A673 (cell line): ENCODE measurements at places on chromosomes 5 and 9. TPM values are rescaled to one million over a fixed set of nuclear protein-coding genes. Genes with fewer than 3 reads are reported as not detected.

Gene IL9
- total RNA-seq = not detected in 2 replicates

Gene ALDOB
- not detected in 2 replicates for total RNA-seq

Gene PTPDC1
- 3.5 and 5.1 TPM in 2 replicates for total RNA-seq

Gene SPINK6
- not detected in 2 replicates for total RNA-seq

Gene DMRT3
- total RNA-seq = not detected in 2 replicates

Gene ADRA1B
- not detected in 2 replicates for total RNA-seq

Gene PDE6A
- 0.39 and 0.49 TPM in 2 replicates for total RNA-seq

Gene GRM6
- not detected in 2 replicates for total RNA-seq

Gene POU5F2
- 0.73 and 0.87 TPM in 2 replicates for total RNA-seq

Gene SLC24A2
- total RNA-seq = not detected in 2 replicates

Gene TMOD1
- 0.09 and 0.24 TPM in 2 replicates for total RNA-seq

Gene TXNDC8
- total RNA-seq = not detected in 2 replicates

Gene PAEP
- not detected in 2 replicates for total RNA-seq
